CD8-positive, alpha-beta T cell (primary cell): ENCODE measurements at places on chromosomes 1 and 21.

- no peak for DNase-seq
Observed at GRCh38 chr21:26977746-26978145, 10.9 kb upstream of the ADAMTS5 start.

DNA sequence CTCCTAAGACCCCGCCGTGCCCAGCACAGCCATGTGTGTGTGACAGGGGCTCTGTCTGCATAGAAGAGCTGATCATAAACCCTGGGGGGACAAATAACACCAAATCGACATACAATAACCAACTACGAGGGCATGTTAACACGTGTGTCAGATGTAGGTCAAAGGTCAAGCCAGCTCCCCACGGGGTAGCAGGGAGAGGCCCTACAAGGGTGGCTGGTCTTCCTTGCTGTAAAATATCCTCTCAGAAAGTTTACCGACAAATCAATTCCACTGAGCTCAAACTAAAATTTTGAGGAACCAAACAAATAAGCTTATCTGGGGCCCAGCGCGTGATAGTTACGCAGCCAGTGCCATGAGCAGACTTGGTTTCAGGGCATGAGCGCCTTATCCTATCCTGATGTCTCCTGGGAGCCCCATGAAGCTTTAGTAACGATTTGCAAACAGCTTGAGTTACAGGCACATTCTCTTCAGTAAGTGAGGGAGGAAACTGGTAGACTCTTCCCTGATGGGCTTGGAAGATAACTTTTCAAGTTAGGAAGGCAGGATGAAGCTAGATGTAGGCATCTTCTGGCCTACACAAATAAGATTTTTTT lies 2.7 kb upstream of the TMPRSS3 start:
- no peak for DNase-seq

DNA sequence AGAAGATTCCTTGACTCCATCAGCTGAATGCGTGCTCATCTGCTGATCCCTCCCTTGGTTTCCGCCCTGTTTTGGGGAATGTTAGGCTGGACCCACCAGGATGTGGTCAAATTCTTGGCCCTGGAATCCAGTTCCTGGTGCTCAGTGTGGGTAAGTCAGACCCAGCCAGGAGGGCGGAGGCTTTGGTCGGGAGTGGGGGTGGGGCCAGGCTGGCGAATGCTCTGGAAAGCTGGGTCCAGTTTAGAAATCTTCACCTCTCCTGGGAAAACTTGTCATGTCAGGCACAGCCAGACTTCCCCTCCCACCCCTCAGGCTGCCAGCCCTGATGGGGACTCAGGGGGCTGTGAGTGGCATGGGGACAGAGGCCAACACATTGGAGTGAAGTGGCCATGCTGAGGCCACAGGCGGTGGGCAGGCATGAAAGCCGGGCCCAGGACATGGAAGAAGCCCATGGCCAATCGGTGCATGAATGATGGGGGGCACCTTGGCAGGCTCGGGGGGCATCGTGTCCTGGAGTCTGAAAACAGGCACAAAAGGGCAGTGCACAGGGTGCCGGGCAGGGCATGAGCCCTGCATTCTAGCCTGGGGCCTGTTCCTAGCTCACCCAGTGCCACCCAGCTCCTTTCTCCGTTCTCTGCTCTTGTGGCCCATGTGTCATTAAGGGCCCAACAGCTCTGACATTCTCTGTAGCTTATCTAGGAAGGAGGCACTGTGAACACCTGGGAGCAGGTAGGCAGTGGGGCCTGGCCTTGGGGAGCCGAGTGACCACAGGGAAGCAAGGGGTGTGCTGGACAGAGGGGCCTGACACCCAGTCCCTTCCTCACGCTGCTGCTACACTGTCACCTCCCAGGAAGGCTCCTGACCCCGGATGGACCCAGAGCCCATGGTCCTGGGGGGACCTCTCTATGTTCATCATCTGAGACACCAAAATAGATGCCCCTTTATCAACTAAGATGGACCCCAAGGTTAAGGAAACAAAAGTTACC lies 14.6 kb upstream of the PADI1 start:
- no peak for DNase-seq

- DNase-seq = no peak
Observed at GRCh38 chr21:41961282-41961701, 7.5 kb upstream of the C2CD2 start.

DNA sequence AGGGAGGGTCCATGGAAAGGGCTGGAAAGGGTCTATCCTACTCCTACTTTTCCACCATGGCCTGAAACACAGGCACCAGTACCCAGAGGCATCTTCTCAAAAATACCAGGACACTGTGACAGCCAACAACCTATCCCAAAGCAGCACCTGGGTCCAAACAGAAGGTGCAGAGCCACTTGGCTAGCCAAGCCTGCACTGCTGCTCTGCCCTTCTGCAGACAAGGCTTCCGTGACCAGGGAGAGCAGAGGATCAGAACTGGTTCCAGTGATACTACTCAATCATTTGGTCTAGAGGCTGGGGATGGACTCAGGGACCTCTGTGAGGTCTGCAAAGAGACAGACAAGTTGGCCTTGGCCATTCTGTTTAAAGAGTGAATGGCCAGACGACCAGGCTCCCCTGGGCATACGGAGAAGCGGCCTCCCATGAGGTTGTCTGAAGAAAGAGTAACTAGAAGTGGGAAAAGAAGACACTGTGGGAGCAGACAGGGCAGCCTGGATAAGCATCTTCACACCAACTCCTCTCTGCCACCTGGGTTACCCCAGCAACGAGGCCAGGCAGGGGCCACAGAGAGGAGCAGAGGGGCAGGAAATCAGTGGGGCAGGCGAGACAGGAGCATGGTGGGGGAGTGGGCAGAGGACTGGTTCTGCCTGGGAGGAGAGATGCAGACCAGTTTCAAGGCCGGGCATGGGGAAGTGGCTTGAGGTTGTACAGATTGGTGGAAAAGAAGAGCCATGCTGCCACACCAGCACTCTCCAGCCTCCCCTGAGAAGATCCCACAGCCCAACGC lies 5.7 kb downstream of the KCNN3 start:
- no peak for DNase-seq

DNA sequence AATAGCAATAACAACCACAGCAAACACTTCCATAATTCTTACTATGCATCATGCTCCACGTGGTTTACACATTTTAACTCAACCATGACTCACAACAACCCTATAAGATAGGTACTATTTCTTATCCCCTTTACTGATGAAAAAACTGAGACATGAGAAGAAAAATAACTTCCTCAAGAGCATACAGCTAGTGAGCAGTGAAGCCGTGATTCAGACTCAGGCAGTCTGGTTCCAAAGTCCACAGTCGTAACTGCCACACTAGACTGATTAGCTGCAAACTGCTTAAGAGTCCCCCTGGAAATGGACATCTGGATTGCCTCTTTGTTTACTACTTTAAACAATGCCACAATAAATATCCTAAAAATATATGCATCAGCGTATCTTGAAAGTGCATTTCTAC lies 55.7 kb downstream of the PLD5 start:
- no peak for DNase-seq

DNA sequence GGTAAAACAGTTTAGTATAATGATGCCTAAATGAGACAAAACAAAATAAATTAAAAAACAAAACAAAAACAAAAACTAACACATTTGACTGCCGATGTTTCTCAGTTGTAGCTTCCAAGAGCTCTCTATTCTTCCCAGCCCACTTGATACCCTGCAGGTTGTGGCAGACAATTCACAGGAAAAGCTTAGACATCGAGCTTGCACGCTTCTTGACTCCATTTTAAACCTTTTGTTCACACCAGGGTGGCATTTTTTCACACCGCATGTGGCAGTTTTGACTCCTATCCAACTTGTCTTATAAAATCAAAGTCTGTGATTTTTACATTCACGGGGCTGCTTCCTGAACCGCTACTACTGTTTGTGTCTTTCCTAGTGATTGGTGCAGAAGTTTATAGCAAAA lies 575.9 kb downstream of the USP25 start:
- no peak for DNase-seq

DNA sequence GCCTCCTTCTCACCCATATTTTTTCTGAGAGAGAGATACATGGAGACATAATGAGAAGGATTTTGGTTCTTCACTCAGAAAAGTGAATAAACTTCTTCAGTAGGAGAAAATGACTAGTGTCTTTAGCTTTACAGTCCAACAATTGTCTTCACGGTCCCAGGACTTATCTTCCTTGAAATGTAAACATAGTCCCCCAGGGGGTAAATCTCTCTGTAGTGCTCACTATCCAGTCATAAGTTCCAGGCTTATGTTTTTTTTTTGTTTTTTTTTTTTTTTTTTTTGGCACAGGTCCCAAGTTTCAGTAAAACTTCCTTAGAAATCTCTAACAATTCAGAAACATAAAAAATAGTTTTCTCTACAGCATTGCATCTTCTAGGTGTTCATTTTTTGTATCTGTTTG lies 890.2 kb upstream of the B3GALT2 start:
- no peak for DNase-seq

DNA sequence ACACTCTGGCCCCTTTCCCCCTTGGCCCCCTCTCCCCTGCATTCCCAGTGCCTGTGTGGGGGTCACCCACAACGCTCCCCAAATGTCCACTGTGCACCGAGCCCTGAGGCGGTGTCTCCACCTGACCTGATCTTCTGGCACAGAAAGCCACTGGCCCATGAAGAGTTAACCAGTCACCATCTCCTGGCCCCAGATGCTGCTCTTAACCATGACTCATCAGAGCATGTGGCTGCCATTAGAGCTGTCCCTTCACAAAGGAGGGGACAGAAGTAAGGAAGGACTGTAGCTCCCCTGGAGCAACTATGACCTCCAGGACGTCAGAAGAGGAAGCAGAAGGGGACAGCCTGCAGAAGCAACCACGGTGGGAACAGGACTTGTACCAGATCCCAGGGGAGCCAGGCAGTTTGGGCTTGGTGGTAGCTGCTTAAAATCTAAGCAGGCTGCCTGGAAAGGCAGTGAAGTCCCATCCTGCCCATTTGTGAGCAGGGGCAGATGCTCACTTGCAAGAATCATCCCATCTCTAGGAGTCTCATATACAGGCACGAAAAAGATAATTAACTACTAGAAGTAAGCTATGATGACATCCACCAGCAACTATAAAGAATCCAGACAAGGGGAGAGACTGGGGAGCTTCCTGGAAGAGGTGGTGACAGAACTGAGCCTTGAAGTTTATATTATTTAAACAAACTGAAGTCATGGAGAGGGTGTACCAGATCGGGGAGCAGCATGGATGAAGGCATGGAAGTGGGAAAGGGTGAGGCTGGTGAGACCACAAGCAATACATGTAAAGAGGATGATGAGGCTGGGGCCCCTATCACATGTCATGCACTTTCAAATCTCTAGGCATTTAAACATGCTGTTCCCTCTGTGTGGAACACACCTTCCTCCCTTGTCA lies 1.1 kb upstream of the TTC39A start:
- no peak for DNase-seq

- no peak for DNase-seq
Observed at GRCh38 chr1:53548031-53548491, 88.9 kb downstream of the DMRTB1 start.
